Heart left ventricle (tissue), 16 donors: ENCODE measurements at places on chromosomes 16 and 17.

DNA sequence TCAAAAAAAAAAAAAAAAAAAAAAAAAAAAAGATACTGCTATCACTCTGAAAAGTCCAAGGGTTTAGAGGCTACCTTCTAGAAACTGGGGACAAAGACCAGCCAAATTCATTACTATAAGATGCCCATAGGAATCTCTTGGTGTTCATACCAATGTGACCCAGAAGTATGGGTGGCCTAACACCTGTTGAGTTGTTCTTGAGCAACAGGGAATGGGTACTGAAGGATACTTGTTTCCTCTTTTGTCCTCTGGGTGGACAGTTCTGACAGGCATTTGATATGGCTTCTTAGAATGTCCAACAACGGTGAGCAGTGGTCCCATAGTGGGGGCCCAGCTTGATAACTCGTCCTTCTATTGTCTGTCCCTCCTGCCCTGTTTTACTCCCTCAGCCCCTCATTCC lies 141.4 kb upstream of the PLEKHM1 start:
- DNase-seq: no peak

DNA sequence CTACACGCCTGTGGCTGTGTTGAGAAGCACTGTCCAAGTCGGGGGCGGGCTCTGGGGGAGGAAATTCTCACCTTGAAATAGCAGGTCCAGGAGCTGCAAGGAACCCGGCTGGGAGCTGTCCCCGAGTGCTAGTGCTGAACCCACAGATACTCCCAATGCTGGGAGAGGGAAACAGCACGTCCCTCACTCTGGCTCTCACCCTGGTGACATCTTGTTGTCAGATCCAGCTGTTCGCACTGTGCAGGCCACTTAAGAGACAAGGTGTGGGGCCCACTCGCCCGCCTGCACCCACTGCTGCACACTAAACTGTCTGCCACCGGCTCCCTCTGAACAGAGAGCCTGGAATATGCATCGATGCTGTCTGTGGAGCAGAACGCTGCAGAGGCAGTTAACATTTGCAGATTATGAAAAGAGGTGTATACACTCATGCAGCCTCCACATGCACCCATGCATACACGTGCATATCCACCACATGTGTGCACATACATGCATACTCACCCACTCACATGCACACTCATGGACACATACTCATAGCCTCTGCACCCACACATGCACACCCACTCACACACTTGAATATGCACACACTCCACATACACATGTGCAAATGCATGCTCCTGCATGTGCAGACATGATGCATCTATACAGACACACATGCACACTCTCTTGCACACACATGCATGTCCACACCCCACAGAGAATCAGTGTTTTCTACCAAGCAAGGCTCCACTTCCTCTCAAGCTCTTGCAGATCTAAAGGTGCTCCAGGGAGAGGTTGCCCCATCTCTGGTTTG lies 42.0 kb downstream of the MGAT5B start:
- peak; percentile 38 for DNase-seq

DNA sequence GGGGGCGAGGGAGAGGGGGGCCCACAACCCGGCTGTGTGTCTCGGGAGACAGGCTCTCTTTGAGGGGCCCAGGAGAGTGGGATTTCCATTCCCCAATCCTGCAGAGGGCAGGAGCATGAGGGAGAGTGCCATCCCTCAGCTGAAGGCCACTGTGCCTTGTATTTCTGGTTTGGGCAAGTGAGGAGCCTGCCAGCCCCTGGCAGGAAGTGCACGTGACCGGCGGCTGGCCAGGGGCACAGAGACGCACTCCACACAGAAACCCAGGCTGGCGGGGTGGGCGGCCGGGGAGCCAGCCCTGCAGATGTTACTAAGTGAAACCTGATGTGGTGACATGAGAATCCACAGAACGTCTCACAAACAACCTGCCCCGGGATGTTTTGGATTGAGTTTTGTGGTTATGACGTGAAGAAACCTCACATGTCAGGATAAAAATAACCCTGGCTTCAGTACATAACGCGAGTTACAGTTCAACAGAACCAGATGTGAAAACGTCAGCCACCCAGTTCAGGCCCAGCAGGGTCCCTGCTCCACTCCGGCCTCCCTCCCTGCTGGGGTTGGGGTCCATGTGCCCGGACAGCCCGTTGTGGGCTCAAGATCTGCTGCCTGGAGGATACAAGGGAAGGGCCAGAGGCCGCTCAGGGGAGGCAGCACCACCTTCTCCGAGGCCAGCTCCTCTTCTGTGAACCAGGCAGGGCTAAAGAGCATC lies 51.7 kb upstream of the MTSS2 start:
- DNase-seq: peak; percentile 82

DNA sequence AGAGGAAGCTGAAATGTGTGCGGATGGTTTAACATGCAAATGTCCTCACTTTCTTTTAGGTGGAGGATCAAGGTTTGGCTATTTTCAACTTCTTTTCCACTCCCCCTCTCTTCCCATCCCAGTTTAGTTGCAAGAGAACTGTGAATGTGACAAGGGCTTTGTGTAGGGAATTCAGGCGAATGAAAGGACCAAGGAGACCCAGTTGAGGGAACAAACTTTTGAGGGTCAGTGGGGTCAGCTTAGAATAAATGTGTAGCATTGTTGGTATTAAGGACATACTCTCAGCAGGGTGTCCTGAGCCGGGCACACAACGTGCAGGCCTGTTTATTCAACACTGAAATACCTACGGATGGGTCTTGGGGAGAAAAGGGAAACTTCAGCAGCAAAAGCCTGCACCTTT lies 346.0 kb downstream of the PMP22 start:
- DNase-seq: no peak

GRCh38 chr17:72401883-72402726 lies 281.3 kb downstream of the SOX9 start:
- no peak for DNase-seq

DNA sequence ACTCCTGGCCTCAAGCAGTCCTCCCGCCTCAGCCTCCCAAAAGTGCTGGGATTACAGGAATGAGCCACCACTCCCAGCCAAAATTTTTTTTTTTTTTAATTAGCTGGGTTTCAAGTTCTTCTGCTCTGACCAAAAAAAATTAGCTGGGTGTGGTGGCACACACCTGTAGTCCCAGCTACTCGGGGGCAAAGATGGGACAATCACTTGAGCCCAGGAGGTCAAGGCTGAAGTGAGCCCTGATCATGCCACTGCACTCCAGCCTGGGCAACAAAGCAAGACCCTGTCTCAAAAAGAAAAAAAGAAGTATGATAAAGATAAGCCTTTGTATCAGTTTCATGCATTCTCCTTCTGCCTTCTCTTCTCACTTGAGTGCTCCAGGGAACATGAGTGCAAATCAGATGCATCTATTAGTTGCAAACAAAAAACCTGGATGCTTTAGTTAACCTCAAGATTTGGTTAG lies 1.9 kb downstream of the NQO1 start:
- DNase-seq: no peak

DNA sequence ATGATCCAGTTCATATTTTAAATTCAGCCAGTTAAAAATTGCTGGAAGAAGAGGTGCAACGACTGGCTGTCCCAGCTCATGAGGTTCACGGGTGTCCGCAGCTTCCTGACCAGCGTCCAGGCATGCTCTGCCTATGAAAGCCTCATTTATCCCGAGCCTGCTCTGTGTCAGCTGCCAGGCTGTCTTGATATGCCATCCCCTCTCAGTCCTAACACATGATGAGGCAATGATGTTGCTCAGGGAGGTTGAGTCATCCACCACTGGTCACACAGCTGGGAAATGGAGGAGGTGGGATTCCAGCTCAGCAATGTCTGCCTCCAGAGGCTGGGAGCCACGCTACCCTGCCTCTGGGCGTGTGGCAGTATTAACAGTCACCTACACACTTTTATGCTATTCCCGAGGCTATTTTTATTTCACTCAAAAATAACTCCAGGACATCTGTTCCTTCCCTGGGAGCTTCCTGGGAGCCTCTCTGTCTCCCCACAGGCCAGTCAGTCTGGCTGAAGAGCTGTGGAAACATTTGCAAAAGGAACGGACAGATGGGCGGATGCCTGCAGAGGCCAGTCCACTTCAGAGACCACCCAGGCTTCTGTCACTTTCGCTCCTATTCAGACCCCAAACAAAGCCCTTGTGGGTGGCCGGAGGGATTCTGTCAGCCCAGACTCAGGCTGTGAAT lies 22.5 kb downstream of the RAB11FIP4 start:
- DNase-seq: peak; percentile 58

- no peak for DNase-seq
These were observed 188.0 kb upstream of the AXIN2 start for GRCh38 chr17:65749479-65749878.

DNA sequence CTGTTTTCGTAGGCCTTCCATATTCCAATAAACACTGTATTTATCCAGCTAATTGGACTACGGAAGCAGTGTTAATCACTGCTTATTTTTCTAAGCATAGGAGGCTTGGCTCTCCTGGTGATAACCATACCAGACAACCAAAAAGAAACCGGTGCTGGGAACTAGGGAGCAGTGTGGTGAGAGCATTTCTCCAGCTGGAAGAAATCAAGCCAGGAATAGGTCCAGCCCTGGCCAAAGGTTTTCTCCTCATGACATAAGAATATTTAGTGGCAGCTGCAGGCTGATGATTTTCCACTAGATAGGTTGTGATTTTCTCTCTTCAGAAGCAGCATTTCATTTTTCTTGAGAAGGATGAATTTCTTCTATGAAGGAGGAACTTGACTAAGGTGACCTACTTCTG lies 141.5 kb downstream of the TRIM37 start:
- DNase-seq: no peak

DNA sequence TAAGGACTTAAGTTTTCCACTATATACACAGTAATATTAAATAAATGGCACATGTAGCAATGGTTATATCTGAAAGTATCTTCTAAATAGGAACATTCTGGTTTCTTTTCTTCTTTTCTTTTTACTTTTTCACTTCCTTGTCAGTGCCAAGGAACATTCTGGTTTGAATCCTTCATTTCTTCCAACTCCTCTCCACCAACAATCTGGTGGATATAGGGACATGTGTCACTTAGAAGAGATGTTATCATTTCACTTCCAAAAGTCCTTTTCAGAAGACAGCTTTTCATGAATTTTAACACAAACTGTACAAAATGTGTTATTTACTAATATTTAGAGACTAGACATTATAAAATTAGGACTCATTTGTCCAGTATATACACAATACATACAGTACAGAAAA lies 7.9 kb upstream of the GOT2 start:
- no peak for DNase-seq

DNA sequence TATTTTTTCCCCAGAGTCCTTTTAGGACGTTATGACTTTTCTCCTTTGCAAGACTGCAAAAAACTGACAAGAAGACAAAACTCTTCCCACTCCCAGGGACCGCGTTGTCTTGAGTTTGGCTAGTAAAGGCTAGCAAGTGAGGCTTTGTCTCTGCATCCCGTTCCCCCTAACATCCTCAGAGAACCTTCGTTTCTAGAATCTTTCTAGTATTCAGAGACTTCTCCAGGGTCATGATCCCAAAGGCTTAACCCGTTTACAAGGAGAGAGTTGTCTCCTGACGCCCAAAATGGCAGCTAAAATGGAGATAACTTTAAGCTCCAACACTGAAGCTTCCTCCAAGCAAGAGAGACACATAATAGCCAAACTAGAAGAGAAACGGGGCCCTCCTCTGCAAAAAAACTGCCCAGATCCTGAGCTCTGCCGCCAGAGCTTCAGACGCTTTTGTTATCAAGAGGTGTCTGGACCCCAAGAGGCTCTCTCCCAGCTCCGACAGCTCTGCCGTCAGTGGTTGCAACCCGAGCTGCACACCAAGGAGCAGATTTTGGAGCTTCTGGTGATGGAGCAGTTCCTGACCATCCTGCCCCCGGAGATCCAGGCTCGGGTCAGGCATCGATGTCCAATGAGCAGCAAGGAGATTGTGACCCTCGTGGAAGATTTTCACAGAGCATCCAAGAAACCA lies 843 bp downstream of the ZNF174 start:
- no peak for DNase-seq

DNA sequence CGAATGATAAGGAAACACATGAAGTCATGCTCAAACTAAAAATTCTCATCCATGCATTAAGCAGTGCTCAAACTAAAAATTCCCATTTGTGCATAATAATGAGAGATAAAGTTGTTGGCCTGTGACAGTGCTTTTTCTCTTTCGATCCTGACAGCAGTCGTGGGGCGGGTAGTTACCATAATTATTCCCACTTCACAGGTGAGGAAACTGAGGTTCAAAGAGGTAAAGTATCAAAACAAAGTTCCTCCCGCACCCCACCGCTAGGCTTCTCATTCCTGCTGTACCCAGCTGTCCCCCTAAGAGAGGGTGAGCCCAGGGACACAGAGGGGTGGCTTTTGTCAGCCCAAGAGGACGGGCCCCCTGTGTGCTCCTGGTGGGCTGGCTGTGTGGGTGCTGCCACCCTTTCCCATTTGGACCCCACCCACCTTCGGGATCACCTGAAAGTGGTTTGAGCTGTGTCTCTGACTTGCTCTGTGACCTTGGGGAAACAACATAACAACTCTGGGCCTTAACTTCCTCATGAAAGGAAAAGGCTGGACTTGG lies 92.6 kb downstream of the CLEC16A start:
- no peak for DNase-seq

DNA sequence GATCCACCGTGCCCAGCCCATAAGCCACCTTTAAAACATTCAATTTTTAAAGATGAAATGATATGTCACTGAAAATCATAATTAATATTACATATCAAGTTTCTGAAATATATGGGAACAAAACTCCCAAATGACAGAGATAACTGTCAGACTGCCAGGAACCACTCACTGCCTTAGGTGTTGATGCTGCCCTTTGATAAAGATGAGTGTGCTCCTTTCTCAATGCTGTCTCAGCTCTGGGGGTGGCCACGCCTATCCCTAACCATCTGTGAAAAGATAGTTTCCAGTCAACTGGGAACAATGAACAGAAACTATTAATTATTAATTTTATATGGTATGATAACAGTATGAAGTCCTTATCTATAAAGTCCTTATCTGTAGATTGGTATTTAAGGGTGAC lies 177.7 kb downstream of the MYO1D start:
- no peak for DNase-seq

GRCh38 chr16:85220125-85220839 lies 108.0 kb upstream of the CIBAR2 start:
- DNase-seq: peak; percentile 88

GRCh38 chr17:77651988-77652387 lies 306.5 kb upstream of the TNRC6C start:
- no peak for DNase-seq

GRCh38 chr17:74945543-74945942 lies 9.8 kb downstream of the OTOP3 start:
- DNase-seq: no peak

GRCh38 chr16:60304066-60304465 lies 1570.0 kb upstream of the GOT2 start:
- DNase-seq: no peak

DNA sequence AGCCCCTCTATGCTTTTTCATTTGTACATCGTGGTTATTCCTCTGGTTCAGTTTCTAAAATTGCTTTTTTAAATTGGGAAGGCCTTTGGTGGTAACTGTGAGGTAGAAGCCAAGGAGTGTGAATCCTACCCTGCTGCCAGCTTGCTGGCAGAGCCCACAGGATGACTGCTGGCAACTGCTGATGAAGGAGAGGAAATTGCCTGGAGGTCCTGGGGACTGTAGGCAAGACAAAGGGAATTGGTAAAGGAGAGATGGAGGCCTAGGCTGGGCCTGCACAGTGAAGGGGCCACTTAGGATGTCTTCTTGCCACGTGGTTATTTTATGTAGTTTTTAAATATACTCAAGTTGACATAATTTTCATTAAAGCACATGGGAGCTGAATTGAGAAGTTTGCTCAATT lies 15.8 kb downstream of the C17orf58 start:
- DNase-seq: no peak

GRCh38 chr17:71500761-71501555 lies 619.9 kb upstream of the SOX9 start:
- DNase-seq: no peak

GRCh38 chr16:89350701-89351380 lies 133.3 kb downstream of the ZNF778 start:
- DNase-seq: no peak

GRCh38 chr16:65312071-65312470 lies 190.2 kb upstream of the CDH11 start:
- DNase-seq: no peak
